NCI-H2171 (cell line): ENCODE measurements at places on chromosomes 1 and 21.
A peak's percentile ranks its signal among the peaks of the same experiment; 100 is the strongest.

- DNase-seq: no peak
Measured at GRCh38 chr21:31220575-31220974, 123.5 kb downstream of the TIAM1 start.

GRCh38 chr1:230849451-230850224 lies 18.7 kb downstream of the C1orf198 start:
- no peak for DNase-seq

GRCh38 chr1:231286603-231287002 lies 45.6 kb downstream of the GNPAT start:
- DNase-seq: no peak

GRCh38 chr1:209363112-209363511 lies 220.4 kb upstream of the CAMK1G start:
- peak; percentile 70 for DNase-seq

DNA sequence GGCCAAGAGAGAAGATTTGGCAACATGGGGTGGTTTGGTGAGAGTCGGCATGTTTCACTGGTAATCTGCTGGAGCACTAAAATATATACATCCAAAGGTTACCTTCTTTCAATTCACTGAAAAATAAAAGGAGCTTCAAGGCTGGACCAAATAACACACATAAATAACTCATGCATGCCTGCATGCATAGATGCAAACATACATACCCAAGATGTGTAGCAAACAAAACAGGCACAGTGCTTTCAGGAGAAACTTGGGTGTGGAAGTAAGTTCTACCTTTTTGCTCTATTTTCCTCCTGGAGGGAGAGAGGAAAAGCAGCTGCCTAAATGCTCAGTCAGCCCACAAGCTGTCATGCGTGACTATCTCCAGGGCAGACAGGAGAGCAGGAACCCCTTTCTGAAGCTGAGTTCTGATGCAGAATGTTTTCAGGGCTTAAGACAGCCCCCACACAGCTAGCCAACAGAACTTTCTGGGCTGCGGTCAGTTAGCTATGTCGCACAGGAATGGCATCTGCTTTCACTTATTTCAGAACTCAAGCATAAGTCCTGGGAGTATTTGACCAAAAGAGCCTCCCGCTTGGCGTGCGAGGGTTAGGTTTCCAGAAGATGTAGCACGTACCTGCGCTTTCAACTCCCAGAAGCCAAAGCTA lies 166.2 kb downstream of the TOMM20 start:
- DNase-seq: no peak

DNA sequence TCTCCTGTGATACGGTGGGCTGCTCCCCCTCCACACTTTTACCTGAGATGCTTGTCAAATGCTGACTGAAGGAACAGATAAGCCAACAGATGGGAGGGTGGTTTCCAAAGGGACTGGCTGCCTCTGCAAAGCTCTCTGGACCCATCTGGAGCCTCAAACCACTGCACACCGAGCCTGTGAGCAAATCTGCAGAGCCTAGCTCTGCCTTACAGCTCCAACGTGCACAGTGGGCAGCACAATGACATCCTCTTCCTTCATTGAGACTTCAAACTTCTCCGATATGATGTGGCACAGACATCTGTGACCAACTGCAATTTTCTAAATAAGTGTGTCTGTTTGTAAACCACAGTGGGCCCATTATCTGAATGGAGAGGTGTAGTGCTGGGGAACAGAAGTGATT lies 26.2 kb upstream of the KNCN start:
- DNase-seq: peak; percentile 38

DNA sequence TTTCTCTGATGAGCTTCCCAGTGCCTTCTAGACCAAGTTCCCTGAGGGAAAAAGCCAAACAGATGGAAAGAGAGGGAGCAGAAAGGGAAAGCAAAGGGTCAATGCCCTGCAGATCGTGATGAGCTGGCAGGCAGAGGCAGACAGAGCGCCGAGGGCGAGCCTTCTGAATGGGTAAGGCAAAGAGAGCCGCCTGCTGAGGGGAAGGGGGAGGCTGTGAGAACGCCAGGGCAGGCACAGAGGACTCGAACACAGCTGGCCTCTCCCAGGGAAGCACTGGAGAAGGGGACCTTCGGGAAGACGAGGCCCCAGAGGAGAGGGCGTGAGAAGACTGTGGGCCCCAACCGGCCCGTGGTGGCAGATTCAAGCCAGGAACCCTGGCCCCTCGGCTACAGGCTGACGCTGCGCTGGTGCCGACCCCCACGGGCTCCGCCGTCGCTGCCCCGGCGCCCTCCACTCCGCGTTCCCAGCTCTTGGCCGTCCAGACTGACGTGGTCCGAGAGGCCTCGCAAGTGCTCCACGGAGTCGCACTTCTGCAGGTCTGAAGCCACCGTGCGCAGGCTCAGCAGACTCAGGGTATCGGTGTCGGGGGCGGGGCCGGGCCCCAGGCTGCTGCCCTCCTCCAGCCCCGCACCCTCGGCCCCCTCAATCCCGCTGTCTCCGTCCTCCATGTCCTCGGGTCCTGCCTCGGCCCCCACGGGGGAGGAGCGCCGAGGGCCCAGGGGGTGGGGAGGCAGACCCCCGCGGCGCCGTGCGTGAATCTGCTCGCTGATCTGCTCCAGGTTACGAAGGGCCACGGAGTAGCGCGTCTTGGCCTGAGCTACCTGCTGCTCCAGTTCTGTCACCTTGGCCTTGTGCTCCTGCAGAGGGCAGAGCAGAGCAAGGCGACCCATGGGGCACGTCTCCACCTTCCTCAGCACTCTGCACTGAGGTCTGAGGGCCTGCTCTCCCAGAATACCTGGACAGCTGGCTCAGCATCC lies 13.9 kb downstream of the SH3BP5L start:
- DNase-seq: no peak

- DNase-seq: no peak
Measured at GRCh38 chr1:57839526-57839925, 415.7 kb upstream of the DAB1 start.

- peak; percentile 16 for DNase-seq
Measured at GRCh38 chr21:28516991-28517592, 475.6 kb downstream of the LTN1 start.

DNA sequence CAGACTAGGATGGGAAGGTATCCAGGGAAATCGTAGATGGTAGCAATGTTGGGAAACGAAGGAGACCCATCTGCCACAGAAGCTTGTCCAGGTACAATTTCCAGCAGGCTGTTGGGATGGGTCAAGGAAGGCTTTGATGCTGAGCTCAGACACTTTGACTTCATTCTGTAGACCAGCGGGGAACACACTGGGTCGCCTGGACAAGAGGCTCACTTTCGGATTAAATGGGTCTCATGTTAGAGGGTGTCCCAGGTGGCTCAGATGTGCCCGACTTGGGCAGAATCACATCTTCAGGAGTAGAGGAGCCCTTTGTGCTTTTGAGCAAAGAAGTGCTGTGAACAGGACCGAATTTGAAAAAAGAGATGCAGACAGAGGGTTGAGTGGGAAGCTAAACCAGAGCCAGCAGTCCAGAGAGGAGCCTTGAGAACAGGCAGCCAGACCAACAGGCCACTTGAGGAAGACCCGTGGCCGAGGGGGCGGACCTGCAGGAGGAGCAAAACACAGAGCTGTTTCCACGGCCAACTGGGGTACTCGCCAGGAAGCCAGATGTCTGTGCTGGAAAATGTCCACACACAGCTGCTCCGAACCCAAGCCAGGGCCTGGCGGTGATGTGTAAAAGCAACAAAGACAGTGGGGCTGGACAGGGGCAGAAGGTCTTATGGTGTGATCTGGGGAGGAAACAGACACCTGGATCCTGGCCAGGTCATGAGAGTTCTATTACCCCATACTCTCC lies 146.9 kb downstream of the AJAP1 start:
- no peak for DNase-seq

- DNase-seq: no peak
Measured at GRCh38 chr1:43822040-43822690, 111.4 kb upstream of the ARTN start.

GRCh38 chr1:46278807-46279206 lies 24.6 kb downstream of the LRRC41 start:
- DNase-seq: no peak
